ENCODE measurements at places on chromosomes 2 and 18.
A peak's percentile ranks its signal among the peaks of the same experiment; 100 is the strongest.

DNA sequence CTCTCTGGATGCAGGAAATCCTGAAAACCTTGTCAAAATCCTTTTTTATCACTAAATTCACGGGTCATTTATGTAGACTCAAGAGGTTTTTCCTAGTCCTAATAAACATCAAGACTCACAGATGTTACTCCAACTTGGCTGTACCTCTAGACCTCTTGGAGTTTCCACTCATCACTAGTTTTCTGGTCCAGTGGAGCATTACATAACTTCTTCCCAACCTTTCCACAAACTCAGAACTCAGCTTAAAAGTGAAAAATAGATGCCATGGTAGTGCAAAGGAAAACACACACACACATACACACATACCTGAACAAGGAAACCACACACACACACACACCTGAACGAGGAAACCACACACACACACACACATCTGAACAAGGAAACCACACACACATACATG lies 807.2 kb downstream of the LRP1B start:
- no peak overlapping the region for H3K27ac ChIP-seq
- H3K36me3 ChIP-seq = no peaks in the 10 kb centered on the region
- no peaks in the 10 kb centered on the region for H3K4me1 ChIP-seq
- DNase-seq = no peak
- H3K4me3 ChIP-seq = no peak overlapping the region
- no peaks in the 10 kb centered on the region for H3K27me3 ChIP-seq

GRCh38 chr2:128446874-128447537 lies 128.3 kb upstream of the HS6ST1 start:
- peaks cover 3% of the 10 kb centered on the region for H3K4me1 ChIP-seq
- no peak for DNase-seq
- H3K4me3 ChIP-seq = no peak overlapping the region
- H3K27ac ChIP-seq = no peak overlapping the region
- no peaks in the 10 kb centered on the region for H3K27me3 ChIP-seq

DNA sequence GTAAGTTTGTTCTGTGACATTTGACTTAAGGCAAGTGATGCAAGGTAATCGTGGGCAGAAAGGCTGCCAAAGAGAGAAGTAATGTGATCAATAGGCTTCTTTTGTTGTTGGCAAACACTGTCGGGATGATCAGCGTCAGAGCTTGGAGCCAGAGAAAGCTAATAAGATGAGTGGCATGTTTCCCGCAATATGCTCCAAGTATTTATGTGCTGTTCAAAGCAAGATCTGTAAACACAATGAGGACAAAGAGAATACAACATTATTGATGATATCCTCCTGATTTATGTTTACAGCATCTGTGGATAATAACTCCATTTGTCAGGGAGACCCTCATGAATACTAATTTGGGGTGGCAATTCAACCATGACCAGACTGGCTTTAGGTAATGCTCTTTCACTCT lies 603.3 kb downstream of the TDRD15 start:
- H3K27ac ChIP-seq = no peak overlapping the region
- H3K4me3 ChIP-seq = no peak overlapping the region
- H3K4me1 ChIP-seq = no peaks in the 10 kb centered on the region
- H3K36me3 ChIP-seq = no peaks in the 10 kb centered on the region
- DNase-seq = no peak
- no peaks in the 10 kb centered on the region for H3K27me3 ChIP-seq

- H3K27ac ChIP-seq = no peak overlapping the region
- H3K27me3 ChIP-seq = no peaks in the 10 kb centered on the region
- no peak overlapping the region for H3K4me3 ChIP-seq
- H3K36me3 ChIP-seq = no peaks in the 10 kb centered on the region
- no peaks in the 10 kb centered on the region for H3K4me1 ChIP-seq
Measured at GRCh38 chr2:14126846-14127245, 505.7 kb upstream of the LRATD1 start.

- no peaks in the 10 kb centered on the region for H3K36me3 ChIP-seq
- H3K4me1 ChIP-seq = no peaks in the 10 kb centered on the region
- no peaks in the 10 kb centered on the region for H3K27me3 ChIP-seq
- no peak overlapping the region for H3K27ac ChIP-seq
- no peak overlapping the region for H3K4me3 ChIP-seq
Measured at GRCh38 chr18:36411745-36412168, 114.2 kb downstream of the FHOD3 start.

GRCh38 chr2:37589298-37589697 lies 82.1 kb downstream of the CDC42EP3 start:
- no peak overlapping the region for H3K4me3 ChIP-seq
- H3K27ac ChIP-seq = no peak overlapping the region
- no peaks in the 10 kb centered on the region for H3K27me3 ChIP-seq
- H3K36me3 ChIP-seq = no peaks in the 10 kb centered on the region

DNA sequence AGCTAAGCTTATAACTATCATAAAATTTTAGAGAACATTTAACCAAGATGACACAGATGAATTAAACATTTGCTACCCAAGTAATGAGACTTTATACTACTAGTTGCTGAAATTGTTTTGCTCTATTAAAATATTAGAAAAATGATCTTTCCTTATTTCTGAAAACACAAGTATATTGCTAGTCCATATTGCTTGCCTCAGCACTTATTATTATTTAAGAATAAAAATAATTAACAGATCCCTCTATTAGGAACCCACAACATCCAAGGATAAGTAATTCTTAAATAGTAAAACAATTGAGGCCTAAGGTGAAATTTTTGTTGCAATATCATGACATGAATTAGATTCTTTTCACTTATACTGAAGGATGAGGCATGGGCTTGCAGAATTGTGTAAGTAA lies 65.2 kb downstream of the CCDC148 start:
- H3K36me3 ChIP-seq = no peaks in the 10 kb centered on the region
- H3K4me3 ChIP-seq = no peak overlapping the region
- no peaks in the 10 kb centered on the region for H3K4me1 ChIP-seq
- DNase-seq = no peak
- no peaks in the 10 kb centered on the region for H3K27me3 ChIP-seq
- no peak overlapping the region for H3K27ac ChIP-seq

DNA sequence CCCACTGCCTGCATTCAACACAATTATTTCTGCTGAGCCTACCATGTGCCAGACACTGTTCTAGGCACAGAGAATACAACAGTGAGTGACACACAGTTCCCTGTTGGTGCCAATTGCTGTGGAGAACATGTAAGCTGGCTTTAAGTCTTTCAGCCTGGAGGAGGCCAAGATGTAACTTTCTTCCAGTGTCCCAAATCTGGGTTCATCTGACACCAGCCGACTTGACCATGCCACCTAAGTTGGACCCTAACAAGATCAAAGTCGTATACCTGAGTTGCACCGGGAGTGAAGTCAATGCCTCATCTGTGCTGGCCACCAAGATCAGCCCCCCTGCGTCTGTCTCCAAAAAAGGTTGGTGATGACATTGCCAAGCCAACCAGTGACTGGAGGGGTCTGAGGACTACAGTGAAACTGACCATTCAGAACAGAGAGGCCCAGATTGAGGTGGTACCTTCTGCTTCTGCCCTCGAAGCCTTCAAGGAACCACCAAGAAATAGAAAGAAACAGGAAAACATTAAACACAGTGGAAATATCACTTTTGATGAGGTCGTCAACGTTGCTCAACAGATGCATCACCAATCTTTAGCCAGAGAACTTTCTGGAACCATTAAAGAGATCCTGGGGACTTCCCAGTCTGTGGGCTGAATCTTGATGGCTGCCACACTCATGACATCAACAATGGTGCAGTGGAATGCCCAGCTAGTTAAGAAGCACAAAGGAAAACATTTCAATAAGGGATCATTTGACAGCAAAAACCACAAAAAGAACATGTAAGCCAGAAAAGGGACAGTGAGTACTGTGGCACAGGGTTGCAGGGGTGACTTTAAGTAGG lies 6.3 kb downstream of the TRABD2A start:
- H3K27me3 ChIP-seq = peaks cover 5% of the 10 kb centered on the region
- H3K4me1 ChIP-seq = no peaks in the 10 kb centered on the region
- H3K36me3 ChIP-seq = no peaks in the 10 kb centered on the region

DNA sequence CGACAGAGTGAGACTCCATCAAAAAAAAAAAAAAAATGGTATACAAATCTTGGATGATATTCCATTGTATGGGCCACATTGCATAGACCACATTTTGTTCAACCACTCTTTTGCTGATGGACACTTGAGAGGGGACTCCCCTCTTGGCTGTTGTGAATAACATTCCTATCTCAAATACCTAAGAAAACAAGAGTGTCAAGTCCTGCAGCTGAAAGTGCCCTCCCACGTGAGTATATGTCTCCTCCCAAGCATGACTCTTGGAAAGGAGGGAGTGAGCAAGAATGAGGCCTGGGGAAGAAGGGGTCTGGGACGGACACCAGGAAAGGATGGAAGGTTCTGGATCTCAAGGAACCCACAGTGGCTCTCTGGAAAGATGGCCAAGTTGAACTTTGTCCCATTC lies 36.0 kb upstream of the NPAS2 start:
- no peaks in the 10 kb centered on the region for H3K4me1 ChIP-seq
- H3K27ac ChIP-seq = no peak overlapping the region
- no peak overlapping the region for H3K4me3 ChIP-seq
- no peaks in the 10 kb centered on the region for H3K27me3 ChIP-seq
- DNase-seq = no peak

DNA sequence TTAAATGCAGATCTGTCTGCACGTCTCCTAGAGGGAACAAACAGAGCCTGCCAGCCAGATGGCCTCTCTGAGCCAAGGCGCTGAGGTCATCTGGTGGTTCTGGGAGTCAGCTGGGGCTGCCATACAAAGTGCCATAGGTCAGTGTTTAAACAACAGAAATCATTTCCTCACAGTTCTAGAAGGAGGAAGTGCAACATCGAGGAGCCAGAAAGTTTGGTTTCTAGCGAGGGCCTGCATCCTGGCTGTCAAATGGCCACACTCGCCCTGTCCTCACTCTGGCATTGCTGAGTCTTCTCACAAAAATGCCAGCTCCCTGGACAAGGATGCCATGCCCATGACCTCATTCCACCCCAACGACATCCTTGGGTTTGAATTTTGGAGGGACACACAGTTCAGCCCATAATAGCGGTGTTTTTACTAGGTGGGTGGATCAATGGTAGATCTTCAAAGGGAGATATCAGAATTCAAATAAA lies 59.6 kb downstream of the MYT1L start:
- H3K36me3 ChIP-seq = no peaks in the 10 kb centered on the region
- no peak overlapping the region for H3K27ac ChIP-seq
- DNase-seq = peak; percentile 0
- no peaks in the 10 kb centered on the region for H3K4me1 ChIP-seq
- H3K4me3 ChIP-seq = no peak overlapping the region

DNA sequence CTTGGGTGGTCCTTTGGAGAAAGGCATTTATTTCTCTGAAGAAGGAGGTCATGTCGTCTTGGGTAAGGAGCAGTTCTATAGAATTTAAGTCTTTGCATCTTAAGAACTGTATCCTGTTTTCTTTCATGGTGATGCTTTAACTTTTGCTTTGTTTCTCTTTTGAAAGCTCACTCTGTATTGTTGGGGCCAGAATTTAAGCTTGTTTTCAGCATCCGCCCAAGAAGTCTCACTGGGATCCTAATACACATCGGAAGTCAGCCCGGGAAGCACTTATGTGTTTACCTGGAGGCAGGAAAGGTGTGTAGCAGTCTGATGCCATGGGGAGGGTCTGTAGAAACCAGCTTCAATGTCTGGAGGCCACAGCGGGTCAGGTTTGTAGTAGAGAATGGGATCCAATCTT lies 64.7 kb upstream of the TTC39C start:
- H3K4me3 ChIP-seq = no peak overlapping the region
- no peak overlapping the region for H3K27ac ChIP-seq
- H3K36me3 ChIP-seq = no peaks in the 10 kb centered on the region
- H3K4me1 ChIP-seq = no peaks in the 10 kb centered on the region
- H3K27me3 ChIP-seq = peaks cover 2% of the 10 kb centered on the region
- no peak for DNase-seq

Measured in fibroblast of lung (primary cell).